Astrocyte (in vitro differentiated cells and primary cell): ENCODE measurements at places on chromosomes 3 and 15. TPM values are rescaled to one million over a fixed set of nuclear protein-coding genes. Genes with fewer than 3 reads are reported as not detected.

GRCh38 chr3:19937459-19938294, 3.7 kb upstream of the EFHB start:
- DNase-seq = peak; percentile 84

DNA sequence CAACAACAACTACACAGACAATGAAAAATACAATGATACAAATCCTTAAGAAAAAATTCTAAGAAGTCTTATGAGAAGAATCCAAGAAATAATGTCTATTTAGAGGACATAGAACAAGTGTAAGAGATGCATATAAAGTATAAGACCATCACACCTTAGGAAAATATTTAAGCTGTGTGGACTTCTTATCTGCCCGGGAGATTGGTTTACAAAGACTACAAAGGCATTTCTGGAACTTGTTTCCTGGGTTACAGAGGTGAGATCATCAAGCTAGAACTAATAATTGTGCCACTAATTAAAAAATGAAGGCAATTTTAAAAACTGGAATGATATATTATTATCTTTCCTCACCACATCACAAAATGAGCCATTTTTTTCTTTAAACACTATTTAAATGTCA, 507.1 kb downstream of the GRM7 start:
- no peak for DNase-seq

DNA sequence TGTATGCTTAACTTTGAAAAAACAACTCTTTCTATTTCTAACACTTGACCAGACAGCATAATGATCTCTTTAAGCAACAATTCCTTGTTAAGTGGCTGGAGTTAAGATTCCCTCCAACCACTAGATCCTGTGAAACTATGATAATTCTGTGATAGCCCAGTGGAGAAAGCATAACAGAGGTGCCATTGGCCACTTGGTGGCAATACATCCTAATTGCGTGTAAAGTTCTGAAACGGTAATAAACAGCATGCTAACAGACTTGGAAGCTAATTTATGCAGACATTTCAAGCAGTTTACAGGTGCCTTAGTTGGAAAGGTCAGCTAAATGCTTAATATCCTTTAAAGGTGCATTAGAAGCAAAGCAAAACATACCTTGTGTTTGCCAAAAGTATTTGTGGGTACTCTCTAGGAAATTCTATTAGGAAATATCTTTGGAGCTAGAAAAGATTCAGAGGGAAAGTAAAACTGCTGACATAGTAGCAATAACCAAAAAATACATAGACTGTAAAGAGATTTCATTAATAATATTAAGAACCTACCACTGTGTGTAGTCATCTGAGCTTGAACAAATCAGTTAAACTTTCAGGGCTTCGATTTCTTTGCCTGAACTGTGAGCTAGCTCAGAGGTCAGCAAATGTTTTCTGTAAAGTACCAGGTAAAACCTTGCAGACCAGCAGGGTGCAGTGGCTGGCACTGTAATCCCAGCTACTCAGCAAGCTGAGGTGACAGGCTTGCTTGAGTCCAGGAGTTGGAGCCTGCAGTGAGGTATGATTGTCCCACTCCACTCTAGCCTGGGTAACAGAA, 19.0 kb upstream of the CSTA start:
- no peak for DNase-seq

- peak; percentile 66 for DNase-seq
Measured at GRCh38 chr3:176987901-176988650, 209.2 kb downstream of the TBL1XR1 start.

- DNase-seq = no peak
Measured at GRCh38 chr15:68367992-68368391, 64.0 kb downstream of the ITGA11 start.

GRCh38 chr15:61151791-61152190, 77.3 kb downstream of the RORA start:
- no peak for DNase-seq

DNA sequence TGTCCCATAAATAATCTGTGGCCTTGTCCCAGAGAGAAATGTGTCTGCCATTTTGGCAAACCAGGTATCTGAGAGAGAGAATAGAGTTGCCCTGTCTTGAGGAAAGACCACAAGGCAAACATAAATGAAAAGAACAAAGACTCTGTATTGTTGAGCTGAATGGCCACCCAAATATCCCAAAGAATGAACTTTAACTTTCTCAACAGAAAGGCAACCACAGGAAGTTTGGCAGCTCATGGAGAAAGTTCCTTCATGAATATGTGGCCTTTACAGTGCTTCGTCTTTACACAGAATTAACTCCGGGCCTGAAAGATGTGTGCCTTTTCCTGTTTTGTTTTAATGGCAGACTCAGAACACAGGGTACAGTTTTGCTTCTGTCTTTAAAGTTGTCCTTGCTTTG, 41.4 kb upstream of the THBS1 start:
- DNase-seq = peak; percentile 62

DNA sequence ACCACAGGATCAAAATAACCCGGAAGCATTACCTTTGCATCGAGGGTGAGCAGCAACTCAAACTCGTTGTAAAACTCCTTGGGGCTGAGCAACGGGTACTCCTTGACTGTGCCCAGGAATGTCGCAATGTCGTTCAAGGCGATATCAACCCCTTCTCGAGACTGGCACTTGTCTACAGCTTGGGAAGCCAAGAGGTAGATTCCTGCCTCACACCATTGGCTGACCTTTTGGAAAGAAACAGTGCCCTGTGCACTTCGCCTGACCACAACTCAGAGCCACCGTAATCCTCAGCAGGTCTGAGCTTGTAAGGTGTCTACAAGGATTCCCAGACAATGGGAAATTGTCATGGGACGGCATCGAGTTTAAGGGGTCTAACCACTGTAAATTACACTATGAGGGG, 43.9 kb downstream of the B3GNT5 start:
- no peak for DNase-seq

- DNase-seq = peak; percentile 75
Measured at GRCh38 chr3:9916734-9917680, at the start of gene IL17RC. Gene IL17RC (plus strand): TSS chr3:9917098. CDS start chr3:9917316, 218 bp downstream.

The ITIH1 gene
- total RNA-seq = not detected in 2 replicates

The TRPM7 gene
- 27.8 and 29.3 TPM in 2 replicates for total RNA-seq
